Stimulated activated CD4-positive, alpha-beta T cell treated with anti-CD3 and anti-CD28 coated beads, Interleukin-15, amount 100 ng/mL, for 48 hours (primary cell): ENCODE measurements at places on chromosomes 2 and 18.

DNA sequence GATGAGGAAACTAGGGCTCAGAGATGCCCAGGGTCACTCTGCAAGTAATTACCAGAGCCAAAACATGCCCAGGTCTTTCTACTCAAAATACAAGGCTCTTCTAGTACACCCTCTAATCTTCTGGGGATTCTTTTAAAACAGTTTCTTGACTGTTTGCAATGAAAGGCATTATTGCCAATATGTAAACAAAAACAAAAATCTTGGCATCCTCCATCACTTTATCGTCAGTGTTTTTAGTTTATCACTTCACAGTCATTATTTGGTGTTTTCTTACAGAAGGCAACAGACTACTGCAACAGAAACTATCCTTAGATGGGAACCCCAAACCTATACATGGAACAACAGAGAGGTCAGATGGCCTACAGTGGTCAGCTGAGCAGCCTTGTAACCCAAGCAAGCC lies 71.0 kb downstream of the KCTD18 start:
- DNase-seq: no peak

DNA sequence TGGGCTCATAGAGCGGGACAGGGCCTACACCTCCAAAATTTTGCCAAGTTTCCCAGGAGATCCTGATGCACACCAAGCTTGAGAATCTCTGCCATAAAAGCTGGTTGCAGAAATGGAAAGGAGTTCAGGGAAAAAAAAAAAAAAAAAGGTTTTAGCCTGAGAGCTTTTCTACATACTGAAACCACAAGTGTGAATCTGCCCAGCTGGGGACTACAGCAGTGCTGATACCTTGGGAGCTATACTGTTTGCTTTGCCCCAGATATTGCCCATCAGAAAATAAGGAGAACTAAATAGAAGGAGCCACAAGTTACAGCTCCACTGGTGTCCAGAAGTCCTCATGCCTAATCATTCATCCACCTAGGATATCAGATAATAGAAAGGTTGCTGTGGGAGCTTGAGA lies 38.4 kb upstream of the NCKAP5 start:
- DNase-seq: no peak

- no peak for DNase-seq
Observed at GRCh38 chr2:45944074-45944473, 292.6 kb downstream of the PRKCE start.

DNA sequence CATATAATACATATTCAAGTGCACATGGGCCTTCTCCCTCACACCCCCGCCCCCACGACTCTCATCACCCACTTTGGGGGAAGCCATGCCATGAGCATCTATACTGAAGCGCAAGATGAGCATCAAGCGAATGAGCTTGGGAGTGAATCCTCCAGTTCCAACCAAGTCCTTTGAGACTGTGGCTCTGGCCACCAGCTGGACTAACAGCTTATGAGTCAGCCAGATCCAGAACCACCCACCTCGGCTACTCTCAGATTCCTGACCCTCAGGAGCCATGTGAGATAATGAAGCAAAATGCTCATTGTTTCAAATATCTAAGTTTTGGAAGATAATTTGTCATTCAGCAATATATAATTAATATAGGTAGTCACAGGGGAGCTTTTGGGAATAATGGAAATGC lies 22.2 kb upstream of the IL1RL1 start:
- DNase-seq: no peak

DNA sequence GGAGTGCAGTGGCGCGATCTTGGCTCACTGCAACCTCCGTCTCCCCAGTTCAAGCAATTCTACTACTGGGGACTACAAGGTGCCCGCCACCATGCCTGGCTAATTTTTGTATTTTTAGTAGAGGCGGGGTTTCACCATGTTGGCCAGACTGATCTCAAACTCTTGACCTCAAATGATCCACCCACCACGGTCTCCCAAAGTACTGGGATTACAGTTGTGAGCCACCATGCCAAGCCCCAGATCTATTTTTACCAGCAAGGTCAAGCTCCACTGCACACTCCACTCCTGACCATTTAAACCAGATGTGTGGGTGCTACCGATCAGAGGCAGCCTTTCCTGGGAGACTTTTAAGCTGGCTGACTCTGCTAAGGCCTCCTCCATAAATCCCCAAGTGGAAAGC lies 67.5 kb upstream of the CD226 start:
- no peak for DNase-seq

- DNase-seq: no peak
Observed at GRCh38 chr18:76530846-76531245, 35.8 kb upstream of the ZNF516 start.
